ACHN (cell line): ENCODE measurements at places on chromosomes 2 and 18.

DNA sequence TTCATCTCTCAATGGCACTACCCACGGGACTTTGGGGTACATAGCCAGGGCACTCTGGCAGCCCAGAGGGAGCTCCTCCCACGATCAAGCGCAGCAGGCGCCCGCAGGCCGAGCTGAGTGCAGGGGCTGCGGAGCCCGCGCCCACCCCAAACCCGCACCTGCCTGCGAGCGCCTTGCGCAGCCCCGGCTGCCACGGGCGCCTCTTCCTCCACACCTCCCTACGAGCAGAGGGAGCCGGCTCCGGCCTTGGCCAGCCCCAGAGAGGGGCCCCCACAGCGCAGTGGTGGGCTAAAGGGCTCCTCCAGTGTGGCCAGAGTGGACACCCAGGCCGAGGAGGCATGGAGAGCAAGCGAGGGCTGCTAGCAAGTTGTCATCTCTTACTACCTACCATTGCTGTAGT lies 165.2 kb downstream of the UBE2E3 start:
- DNase-seq = no peak

GRCh38 chr2:241035142-241035817 lies 36.9 kb downstream of the SNED1 start:
- no peak for DNase-seq

DNA sequence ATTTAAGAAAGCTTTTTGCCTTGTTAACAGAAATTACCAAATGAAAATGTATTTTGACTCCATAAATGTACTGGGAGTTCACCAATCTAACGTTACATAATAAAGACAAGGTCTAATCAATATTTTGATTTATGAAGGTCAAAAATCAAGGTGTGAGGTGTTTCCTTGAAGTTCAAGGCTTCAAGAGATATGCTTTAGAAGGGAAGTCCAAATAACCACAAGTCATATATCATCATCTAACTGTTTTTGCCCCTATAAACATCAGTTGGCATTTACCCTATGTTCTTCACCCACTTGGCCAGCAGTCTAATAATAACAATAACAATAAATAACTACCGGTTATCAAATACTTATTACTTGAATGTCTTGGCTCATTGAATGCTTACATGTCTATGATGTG lies 196.1 kb upstream of the ID2 start:
- DNase-seq = no peak

DNA sequence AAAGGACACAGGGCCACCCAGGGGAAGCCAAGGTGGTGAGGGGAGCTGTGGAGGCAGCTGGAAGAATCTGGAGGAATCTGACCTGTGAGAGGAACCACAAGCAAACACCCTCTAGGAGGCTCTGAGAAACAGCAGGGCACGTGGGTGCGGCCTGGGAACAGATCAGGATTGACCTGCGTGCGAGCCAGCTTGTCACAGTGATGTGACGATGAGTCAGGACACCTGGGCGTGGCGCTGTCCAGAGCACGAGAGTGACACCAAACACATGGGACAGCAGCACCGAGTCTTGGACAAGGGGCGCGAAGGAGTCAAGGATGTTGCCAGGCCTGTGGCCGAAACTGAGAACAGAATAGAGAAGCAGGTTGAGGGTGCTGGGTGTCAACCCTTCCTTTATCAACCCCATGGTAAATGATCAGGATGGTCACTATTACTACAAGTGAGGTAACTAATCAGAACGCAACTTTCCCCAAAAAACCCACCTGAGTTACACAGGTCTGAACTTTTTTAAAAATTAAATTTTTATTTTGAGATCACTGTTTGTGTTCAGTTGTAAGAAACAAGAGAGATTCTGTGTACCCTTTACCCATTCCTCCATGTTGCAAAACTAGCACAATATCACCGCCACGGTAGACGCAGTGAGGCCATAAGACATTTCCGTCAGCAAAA lies 637 bp upstream of the SFT2D3 start:
- no peak for DNase-seq

- no peak for DNase-seq
Observed at GRCh38 chr2:203835892-203836800, 31.4 kb upstream of the CTLA4 start.

- peak; percentile 40 for DNase-seq
Observed at GRCh38 chr2:16727256-16727655, 61.6 kb upstream of the CYRIA start.

- no peak for DNase-seq
Observed at GRCh38 chr2:170932166-170932565, 3.1 kb downstream of the GORASP2 start.

- DNase-seq = no peak
Observed at GRCh38 chr18:35095983-35096676, 54.9 kb downstream of the MAPRE2 start.

GRCh38 chr2:31577143-31577542 lies 3.6 kb downstream of the SRD5A2 start:
- no peak for DNase-seq

GRCh38 chr2:174631009-174631981 lies 33.7 kb upstream of the WIPF1 start:
- DNase-seq = no peak

- DNase-seq = no peak
Observed at GRCh38 chr2:238994876-238995275, 147.0 kb downstream of the TWIST2 start.

- peak; percentile 38 for DNase-seq
Observed at GRCh38 chr2:192148620-192149321, 46.0 kb downstream of the TMEFF2 start.
